ENCODE measurements at places on chromosomes 1 and 21. TPM values are rescaled to one million over a fixed set of nuclear protein-coding genes. Genes with fewer than 3 reads are reported as not detected.

DNA sequence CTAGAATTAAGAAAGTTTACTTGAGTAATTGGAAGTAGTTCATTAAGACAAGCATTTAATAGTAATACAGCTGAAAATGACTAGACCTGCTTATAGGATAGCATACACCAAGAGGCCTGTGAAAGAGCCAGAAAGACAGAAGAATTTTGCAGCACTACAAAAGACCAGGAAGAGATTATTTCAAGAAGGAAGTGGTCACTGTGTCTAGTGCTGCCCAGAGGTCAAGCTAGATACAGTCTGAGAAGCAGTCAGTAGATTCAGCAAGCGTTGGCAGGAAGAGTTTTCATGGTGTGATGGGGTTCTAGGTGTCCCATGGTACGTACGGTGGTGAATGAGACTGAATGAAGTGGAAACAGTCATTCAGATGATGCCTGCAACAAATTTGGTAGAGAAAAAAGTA is 31.5 kb downstream of the RGS8 start:
- DNase-seq: no peak

DCDC2B gene
- not detected for total RNA-seq

C1orf74 gene
- 4.5 TPM for total RNA-seq

NMNAT2 gene
- total RNA-seq: 16.4 TPM

BGLAP gene
- total RNA-seq: 1.3 TPM

GRCh38 chr1:218809625-218810024 is 364.1 kb upstream of the LYPLAL1 start:
- no peak for DNase-seq

DNA sequence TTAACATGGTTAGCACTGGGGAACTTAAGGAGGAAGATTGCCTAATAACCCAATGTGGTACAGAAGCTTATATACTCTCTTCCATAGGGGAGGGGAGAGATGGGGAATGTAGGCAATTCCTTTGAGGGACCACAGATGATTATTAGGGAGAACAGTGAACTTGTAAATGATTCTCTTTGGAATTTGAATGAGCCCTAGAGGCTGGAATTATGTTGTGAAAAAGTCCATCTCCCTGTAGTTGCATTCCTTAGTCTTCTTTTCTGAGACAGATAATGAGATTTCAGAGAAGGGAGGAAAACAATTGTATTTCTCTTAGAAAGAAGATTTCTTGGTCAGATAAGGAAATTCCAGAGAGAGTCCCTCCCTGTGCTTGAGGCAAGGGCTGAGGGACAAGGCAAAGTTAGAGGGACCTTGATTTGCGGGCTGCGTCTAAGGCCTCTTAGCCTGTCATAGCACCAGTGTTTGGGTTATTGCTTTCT is 89.0 kb upstream of the HMCN1 start:
- DNase-seq: no peak

LINGO4 gene
- total RNA-seq: not detected

DNA sequence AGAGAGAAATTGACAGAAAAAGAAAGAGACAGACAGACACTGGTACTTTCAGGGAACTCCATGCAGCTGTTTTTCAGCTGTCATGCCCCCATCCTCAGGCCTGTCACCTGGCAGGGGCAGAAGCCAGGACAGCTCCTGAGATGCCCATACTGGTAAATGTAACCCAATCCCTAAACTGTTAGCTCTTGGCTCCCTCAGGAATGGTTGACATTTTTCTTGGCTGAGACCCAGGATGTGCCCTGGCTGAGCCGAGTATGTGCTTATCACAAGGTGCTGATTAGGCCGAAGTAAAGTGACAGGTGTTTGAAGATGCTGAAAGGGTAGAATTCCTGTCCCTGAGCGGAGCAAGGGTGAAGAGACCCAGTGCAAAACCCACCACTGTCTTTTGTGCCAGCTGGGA is 50.7 kb downstream of the PGM1 start:
- DNase-seq: no peak

ZNF683 gene
- not detected for total RNA-seq

DNA sequence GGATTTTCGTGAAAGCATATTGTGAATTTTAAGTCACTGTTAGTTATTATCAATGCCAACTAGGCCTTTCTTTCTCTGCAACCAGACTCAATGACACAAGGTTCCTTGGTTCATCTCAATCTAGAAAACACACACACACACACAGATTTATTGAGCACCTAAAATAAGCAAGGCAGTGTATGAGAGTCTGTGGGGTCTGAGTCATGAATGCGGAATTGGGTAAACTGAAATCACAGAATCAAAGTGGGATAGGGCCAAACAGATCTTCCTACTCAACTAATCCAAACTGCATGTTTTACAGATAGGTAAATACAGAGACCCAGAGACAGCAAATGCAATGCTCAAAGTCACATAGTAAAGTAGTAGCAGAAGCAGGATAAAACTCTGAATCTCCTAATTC is 48.5 kb upstream of the NRDC start:
- DNase-seq: no peak

DNA sequence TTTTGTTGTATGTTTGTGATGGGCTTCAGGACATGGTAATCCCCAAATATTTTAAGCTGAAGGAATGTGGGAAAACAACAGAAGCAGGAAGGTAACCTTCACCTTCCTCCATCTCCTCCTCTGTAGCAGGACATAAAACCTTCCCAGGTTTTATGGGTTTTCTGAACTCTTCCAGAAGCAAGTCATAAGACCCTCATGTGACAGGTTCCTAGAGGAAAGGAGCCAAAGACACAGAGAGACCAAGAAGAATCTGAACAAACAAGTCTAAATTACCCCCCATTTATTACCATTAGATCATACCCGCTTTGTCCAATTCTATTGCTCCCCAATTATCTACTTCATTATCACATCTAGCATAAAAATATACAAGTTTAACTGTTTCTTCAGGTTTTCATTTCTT is 28.8 kb downstream of the SCMH1 start:
- no peak for DNase-seq

DNA sequence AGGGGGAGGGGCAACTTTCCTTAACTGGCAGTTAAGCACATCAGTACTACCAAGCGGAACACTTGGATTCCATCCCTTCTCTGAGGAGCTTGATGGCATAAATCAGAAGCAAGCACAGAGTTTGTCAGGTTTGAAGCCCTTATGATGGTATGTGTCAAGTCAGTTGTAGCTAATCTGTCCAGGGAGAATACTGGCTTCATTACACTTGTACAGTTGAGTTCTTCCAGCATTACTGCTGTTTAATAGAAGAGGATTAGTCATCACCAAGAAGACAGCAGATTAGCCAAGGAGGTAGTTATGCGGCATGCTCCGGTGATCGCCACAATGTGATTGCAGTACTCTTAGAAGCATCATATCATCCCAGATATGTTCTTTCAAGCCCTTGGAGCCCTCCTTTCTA is 2.1 kb upstream of the TDRD5 start:
- DNase-seq: no peak

TNFSF4 gene
- 1.3 TPM for total RNA-seq

TTC22 gene
- total RNA-seq: 8.8 TPM

GRCh38 chr1:19124273-19124672 is 85.8 kb downstream of the UBR4 start:
- no peak for DNase-seq

- DNase-seq: no peak
Measured at GRCh38 chr1:212542761-212543187, 65.8 kb upstream of the ATF3 start.

PLCH2 gene
- 0.27 TPM for total RNA-seq

GJA4 gene
- not detected for total RNA-seq

NUDT4B gene
- 0.70 TPM for total RNA-seq

DNA sequence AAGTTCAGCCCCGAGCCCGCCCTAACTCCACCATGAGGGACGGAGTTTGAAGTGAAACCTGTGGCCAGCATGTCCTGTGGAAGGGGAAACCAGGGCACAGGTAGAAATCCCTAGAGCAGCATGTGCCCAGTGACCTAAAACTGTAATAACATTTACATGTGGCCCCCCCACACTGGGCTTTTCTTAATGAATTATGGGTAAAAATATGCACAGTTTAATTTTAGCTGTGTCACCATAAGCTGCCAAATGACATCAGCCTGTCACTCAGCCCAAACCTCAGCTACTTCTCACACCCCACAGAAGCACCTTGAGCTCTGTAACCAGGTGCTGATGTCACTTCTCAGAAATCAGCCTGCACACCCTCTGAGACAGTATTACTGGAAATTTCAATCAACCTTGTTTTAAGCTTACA is 50.0 kb upstream of the SLC19A1 start:
- peak; percentile 9 for DNase-seq

C1orf53 gene
- 9.4 TPM for total RNA-seq

CADM3 gene
- total RNA-seq: not detected

PGD gene
- total RNA-seq: 215 TPM

TDRD10 gene
- total RNA-seq: not detected

- no peak for DNase-seq
Measured at GRCh38 chr1:111856411-111857185, 100.9 kb downstream of the DDX20 start.

- DNase-seq: no peak
Measured at GRCh38 chr1:5937373-5937857, 54.8 kb downstream of the NPHP4 start.

PLEKHA6 gene
- total RNA-seq: 21.8 TPM

- no peak for DNase-seq
Measured at GRCh38 chr1:36590771-36591170, 108.1 kb upstream of the CSF3R start.

- no peak for DNase-seq
Measured at GRCh38 chr1:172724765-172725613, 66.1 kb downstream of the FASLG start.

IL10 gene
- not detected for total RNA-seq

DNA sequence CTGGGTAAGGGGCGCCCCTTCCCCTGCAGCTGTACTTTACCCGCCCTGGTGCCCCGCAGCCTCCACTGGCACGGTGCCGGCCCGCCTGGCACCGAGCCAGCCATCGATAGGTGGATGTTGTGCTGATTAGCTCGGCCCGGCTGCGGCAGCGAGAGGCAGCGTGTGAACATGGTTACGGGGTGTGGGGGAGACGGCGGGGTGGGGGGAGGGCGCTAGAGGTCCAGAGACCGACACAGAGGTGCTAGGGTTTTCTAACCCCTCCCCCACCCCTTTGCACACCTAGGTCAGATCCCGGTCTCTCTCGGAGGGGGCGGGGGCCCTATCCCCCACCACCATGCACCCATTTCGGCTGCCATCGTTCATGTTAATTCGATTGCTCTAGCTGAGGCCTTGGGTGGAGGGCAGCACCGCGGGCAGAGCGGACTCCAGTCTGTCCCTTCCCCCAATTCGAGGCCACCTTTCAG is 6.7 kb downstream of the EFNA4 start:
- no peak for DNase-seq

CHI3L2 gene
- total RNA-seq: not detected

Data from Caco-2 (cell line).